Psoas muscle (tissue), 8 donors: ENCODE measurements at places on chromosomes 16 and 17. TPM values are rescaled to one million over a fixed set of nuclear protein-coding genes. Genes with fewer than 3 reads are reported as not detected.

Gene NAGS
- polyA plus RNA-seq = 0.11 TPM

Gene CPHXL2
- not detected for polyA plus RNA-seq

Gene TMEM204
- 11.8 TPM for polyA plus RNA-seq

Gene TNS4
- polyA plus RNA-seq = 0.04 TPM

Gene TAOK2
- polyA plus RNA-seq = 15.7 TPM

Gene OTOP2
- not detected for polyA plus RNA-seq

Gene PHB1
- 175 TPM for polyA plus RNA-seq

Gene LDHD
- 27.8 TPM for polyA plus RNA-seq

Gene SCRN2
- polyA plus RNA-seq = 10.7 TPM

Gene PPY
- not detected for polyA plus RNA-seq

Gene WSCD1
- 7.1 TPM for polyA plus RNA-seq

Gene CFAP97D1
- not detected for polyA plus RNA-seq

GRCh38 chr16:84947996-84948850 lies 63.1 kb downstream of the ZDHHC7 start:
- DNase-seq = no peak

- DNase-seq = no peak
These were observed 46.7 kb upstream of the ZC3H18 start for GRCh38 chr16:88523309-88524161.

- DNase-seq = no peak
These were observed 25.8 kb downstream of the NACA2 start for GRCh38 chr17:61565213-61565612.

DNA sequence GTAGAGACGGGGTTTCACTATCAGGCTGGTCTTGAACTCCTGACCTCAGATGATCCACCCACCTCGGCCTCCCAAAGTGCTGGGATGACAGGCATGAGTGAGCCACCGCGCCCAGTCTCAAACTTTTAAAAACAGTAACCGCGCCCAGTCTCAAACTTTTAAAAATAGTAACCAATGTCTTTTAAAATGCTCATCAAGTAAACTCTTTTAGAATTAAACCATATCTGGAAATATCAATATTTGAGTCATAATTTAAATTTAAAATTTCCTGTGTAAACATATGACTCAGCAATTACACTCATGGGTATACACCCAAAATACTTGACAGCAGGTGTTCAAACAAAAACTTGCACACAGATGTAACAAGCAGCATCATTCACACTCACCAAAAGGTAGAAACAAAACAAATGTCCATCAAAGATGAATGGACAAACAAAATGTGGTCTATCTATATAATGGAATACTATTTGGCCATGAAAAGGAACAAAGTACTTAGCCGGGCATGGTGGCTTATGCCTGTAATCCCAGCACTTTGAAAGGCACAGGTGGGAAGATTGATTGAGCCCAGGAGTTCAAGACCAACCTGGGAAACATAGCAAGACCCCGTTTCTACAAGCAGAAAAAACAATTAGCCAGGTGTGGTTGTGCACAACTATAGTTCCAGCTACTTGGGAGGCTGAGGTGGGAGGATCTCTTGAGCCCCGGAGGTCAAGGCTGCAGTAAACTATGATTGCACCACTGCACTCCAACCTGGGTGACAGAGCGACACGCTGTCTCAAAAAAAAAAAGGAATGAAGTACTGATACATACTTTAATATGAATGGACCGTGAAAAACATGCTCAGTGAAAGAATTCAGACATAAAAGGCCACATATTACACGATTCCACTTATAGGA lies 20.2 kb downstream of the ENPP7 start:
- no peak for DNase-seq

- peak; percentile 55 for DNase-seq
These were observed 29.7 kb upstream of the KIF2B start for GRCh38 chr17:53792997-53793396.

- DNase-seq = peak; percentile 60
These were observed 27.8 kb downstream of the MARCHF10 start for GRCh38 chr17:62780269-62780668.

GRCh38 chr17:29412780-29413565 lies 22.8 kb downstream of the TAOK1 start:
- DNase-seq = no peak

GRCh38 chr16:52068447-52069074 lies 478.4 kb downstream of the TOX3 start:
- DNase-seq = no peak

DNA sequence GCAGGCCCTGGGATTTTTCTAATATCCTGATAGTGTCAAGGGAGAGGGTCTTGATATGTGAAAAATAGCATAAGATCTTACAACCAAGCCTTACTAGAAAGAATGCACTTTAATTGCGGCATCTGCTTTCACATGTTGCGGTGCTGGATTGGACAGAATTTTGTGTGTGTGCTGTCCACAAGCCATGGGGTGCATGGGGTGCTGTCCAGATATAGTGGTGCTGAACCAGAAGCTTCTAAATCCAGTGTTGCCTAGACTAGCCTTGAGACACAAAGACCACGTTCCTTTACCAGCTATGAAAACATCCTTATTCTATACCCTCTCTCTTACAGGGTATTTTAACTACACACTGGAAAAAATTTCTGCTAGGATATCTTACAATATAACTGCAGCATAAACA lies 244.0 kb downstream of the TMEM114 start:
- DNase-seq = no peak

GRCh38 chr16:76882105-76882504 lies 308.9 kb upstream of the MON1B start:
- no peak for DNase-seq

DNA sequence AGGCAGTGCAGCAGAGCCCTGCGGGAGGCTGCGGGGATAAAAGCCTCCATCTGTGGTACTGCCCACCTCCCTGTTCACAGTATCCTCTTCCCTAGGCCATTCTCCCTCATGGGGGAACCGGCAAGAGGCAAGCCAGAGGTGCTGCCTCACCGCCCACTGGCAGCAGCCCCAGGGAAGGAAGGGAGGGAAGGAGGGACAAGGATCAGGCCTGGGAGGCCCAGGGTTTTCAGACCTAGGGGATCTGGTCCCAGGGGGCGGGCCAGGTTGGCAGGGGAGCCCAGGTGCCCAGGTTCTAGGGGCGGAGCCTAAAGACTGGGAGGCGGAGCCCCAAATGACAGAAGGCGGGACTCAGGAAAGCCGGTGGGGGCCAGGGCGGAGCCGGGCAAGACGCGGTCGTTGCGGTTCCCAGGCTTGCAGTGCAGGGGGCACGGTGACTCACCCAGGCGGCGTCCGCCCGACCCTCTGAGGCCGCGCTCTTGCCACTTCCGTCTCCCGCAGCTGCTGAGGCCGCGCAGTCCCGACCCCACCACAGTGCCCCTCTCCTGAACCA lies 3.0 kb upstream of the MTMR4 start:
- no peak for DNase-seq

DNA sequence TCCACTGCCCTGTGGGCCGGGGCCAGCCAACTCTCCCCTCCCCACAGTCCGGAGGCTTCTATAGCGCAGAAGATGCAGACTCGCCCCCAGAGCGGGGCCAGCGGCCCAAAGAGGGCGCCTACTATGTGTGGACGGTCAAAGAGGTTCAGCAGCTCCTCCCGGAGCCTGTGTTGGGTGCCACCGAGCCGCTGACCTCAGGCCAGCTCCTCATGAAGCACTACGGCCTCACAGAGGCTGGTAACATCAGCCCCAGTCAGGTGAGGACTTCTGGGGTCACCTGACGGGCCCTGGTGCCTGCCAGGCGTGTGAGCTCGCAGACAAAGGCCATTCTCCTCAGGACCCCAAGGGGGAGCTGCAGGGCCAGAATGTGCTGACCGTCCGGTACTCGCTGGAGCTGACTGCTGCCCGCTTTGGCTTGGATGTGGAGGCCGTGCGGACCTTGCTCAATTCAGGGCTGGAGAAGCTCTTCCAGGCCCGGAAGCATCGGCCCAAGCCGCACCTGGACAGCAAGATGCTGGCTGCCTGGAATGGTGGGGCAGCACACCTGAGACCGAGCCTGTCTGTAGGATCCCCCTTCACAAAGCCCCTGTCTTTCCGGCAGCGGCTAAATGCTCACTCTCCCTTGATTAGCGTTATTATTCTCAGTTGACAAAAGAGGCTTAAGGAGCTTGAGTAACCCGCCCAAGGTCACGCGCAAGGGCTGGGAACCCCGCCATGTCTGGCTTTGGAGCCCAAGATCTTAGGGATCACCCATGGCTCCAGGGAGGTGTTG lies 3.9 kb downstream of the SPATA20 start:
- DNase-seq = peak; percentile 90

DNA sequence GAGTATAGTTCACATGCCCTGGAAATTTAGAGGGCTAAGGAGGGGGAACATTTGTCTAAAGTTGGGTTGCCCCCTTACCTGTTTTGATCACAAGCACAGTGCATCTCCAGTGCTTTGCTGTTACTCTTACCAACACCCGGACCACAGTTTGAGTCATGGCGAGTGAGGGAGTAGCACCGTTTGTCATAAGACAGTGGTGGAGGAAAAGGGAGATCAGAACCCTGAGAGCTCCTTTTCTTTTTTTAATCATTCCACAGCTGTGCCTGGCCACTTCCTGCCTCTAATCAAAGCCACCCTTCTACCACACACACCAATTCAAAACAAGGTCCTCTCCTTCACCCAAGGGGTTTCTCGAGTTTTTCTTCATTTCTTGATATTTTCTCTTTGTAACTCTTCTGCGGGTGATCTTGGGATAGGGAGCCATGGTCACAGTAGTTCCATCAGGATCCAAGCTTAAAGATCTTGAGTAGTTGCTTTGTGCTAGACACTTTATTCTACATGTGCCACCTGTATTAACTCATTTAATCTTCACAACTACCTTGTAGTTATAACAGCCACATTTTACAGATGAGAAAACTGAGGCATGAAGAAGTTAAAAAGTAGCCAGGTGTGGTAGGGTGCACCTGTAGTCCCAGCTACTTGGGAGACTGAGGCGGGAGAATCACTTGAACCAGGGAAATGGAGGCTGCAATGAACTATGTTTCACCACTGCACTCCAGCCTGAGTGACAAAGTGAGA lies 5.0 kb upstream of the MYL4 start:
- no peak for DNase-seq

GRCh38 chr16:65961476-65962143 lies 404.9 kb upstream of the CDH5 start:
- no peak for DNase-seq

GRCh38 chr17:36085765-36086164 lies 4.2 kb downstream of the CCL3 start:
- no peak for DNase-seq

GRCh38 chr16:17409894-17410293 lies 60.9 kb downstream of the XYLT1 start:
- no peak for DNase-seq

GRCh38 chr17:5817475-5818395 lies 233.4 kb upstream of the NLRP1 start:
- no peak for DNase-seq

DNA sequence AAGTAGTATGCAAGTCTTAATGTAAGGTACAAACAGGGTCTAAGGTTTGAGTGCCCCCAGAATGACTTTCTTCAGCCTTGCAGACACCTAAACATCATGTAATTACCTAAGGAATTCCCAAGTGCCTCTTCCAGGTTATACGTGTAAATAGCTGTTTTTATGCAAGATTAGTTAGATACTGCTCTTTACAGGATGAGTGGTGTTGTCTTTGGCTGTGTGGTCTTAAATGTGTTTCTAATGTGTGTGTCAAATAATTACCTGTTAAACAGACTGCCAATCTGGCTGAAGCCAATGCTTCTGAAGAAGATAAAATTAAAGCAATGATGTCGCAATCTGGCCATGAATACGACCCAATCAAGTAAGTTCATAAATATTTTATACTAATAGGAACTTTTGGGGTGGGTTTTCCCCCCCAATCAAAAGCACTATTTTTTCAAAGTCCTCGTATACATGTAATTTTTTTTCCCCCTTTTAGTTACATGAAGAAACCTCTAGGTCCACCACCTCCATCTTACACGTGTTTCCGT lies 16.0 kb downstream of the RBBP6 start:
- DNase-seq = no peak

DNA sequence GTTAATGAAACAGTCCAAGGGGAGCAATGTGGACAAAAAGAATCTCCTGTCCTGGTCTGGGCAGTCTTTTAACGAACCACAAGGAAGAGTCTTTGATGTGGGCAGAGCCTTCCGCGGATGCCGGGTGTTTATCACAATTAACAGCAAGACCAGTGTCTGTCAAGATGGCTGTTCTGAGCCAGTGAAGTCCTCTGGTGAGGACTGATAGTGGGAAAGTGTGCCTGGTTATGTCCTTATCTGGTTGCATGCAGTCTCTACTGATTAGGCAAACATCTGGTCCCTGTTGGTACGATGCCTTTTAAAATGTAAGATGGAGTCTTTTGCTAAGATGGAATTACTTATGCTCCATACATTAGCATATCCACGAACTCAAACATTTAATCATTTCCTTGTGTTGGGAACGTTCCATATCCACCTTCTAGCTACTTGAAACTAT lies 88.5 kb downstream of the ZNF18 start:
- DNase-seq = no peak

GRCh38 chr17:82936768-82937171 lies 96.9 kb upstream of the ZNF750 start:
- DNase-seq = peak; percentile 34

GRCh38 chr16:65524997-65525396 lies 403.1 kb upstream of the CDH11 start:
- no peak for DNase-seq

DNA sequence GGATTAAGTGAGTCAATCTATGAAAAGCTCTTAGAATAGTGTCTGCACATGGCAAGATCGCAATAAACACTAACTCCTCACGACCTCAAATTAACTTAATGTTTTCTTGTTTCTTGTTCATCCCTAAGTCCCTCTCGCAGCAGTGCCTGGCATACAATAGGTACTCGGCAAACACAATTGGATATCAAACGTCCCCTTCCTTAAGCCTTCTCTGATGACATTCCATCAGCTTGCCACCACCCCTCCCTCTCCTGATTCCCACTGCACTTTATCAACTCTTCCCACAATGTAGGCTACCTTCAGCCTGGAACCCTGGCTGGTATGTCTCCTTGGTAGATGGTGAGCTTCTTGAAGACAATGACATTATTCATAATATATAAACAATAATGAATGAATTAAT lies 33.3 kb downstream of the CCDC42 start:
- no peak for DNase-seq

- no peak for DNase-seq
These were observed 25.2 kb downstream of the BCO1 start for GRCh38 chr16:81263470-81264220.

DNA sequence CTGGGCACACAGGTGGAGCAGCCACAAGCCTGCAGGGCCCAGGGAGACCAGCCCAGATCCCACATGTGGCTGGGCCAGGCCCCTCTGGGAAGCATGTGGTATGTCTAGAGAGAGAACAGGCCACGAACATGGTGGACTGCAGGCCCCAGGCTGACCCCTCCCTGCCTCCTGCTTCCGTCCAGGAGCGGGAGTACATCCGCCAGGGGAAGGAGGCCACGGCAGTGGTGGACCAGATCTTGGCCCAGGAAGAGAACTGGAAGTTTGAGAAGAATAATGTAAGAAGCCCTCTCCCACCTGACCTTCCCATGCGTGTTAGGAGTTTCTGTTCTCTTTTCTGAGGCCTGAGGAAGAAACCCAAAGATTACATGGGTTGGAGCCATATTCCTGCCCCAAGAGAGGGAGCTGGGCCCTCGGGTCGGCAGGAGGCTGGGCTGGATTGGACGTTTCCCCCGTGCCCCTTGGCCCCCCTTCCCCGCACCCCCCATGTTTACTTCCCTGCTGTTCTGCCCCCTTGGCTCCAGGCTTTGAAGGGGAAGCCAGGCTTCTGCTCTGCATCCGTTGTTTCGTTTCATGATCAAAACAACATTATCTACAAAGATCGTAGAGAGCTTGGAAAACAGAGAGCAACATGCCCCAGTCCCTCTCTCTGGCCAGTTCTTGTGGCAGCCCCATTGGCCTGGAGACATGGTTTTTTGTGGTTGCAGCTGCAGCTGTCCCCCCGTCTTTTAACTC lies 5.7 kb upstream of the TCAP start:
- DNase-seq = no peak

- no peak for DNase-seq
These were observed 340.2 kb upstream of the SOX9 start for GRCh38 chr17:71780596-71780995.
